ENCODE measurements at places on chromosomes 5 and 9.

DNA sequence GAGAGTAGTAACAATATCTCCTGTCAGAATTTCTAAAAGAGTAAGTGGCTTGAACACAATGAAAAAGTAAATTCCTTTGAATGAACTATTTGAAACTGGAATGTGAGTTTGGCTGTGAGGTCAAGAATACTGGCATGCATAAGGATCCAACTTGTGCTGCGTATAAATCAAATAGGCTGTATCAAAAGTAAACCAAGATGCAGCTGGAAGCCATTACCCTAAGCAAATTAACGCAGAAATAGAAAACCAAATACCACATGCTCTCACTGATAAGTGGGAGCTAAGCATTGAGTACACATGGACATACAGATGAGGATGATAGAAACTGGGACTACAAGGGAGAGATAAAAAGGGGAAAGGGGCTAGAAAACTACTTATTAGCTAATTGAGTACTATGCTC lies 24.0 kb upstream of the SRFBP1 start:
- no peak for DNase-seq

- DNase-seq: no peak
Measured at GRCh38 chr5:118236108-118236849, 752.1 kb downstream of the DTWD2 start.

DNA sequence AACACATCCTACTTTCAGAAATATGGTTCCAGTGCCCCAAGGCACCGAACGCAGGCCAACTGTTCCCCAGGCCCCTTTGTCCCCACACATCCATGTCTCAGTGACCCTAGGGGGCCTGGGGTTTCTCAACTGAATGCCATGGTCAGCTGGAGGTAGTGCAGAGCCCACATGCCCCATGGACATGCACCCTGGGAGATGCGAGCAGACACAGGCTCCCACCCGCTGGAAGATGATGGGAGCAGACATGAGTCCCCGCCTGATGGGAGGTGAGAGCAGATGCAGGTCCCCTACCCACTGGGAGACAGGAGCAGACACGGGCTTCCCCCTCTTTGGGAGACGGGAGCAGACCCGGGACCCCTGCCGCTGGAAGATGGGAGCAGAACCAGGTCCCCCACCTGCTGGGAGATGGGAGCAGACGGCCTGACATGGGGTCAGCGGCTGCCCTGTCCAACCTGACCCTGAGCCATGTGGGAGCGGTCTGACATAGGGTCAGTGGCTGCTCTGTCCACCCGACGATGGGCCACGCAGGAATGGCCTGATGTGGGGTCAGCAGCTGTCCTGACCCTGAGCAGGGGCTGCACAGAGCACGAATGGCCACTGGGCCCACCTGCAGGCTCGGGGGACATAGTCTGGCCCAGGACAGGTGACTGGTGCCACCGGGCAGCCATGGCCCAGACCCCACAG lies 18.4 kb downstream of the ZDHHC11B start:
- peak; percentile 43 for DNase-seq

GRCh38 chr5:152256580-152256979 lies 148.5 kb downstream of the NMUR2 start:
- no peak for DNase-seq

DNA sequence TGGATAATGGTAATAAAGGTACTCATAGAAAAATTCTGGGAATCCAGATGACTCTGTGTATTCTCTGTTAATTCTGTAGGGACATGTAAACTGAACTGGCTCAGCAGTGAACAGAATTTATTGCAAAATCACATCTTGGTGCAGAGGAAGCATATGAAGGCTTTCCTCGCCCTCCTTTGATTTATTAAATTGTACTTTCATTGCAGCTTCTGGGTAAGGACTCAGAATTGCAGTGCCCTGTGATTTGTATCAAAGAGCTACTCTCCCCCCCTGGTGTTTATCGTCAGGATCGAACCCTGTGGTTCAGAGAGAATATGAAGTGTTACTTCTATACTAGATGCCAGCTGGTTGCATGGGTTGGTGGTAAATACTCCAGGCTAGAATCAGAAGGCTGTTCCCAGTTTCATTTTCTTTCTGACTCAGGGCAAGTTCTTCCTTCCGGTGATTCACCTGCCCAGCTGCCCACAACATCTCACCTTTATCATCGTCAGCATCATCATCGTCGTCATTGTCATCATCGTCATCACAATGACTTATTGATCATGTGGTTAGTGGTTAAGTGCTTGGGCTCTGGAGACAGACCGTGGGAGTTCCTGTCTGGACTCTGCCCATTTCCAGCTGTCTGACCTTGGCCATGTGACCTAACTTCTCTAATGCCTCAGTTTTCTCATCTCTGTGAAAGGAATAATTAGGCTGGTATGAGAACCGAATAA lies 238.8 kb downstream of the ARHGAP26 start:
- DNase-seq: no peak

DNA sequence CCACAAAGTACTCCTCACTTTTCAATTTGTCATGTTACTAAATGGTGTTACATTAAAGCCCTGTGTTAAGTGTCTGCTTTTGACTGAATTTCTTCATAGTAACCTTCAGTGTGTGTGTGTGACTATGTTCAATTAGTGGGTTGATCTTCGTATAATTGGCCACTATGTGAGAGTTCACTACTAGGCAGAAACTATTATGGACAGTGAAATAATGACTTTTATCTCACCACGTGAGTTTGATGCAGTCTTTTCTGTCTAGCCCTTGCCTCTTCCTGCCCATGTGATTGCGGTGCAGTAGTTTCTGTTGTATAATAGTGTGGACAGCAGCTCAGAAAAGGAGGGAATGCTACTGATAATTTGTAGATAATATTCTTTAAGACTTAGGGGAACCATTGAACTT lies 1.8 kb upstream of the MAML1 start:
- DNase-seq: no peak

- no peak for DNase-seq
Measured at GRCh38 chr5:168234133-168234532, 57.3 kb upstream of the WWC1 start.

DNA sequence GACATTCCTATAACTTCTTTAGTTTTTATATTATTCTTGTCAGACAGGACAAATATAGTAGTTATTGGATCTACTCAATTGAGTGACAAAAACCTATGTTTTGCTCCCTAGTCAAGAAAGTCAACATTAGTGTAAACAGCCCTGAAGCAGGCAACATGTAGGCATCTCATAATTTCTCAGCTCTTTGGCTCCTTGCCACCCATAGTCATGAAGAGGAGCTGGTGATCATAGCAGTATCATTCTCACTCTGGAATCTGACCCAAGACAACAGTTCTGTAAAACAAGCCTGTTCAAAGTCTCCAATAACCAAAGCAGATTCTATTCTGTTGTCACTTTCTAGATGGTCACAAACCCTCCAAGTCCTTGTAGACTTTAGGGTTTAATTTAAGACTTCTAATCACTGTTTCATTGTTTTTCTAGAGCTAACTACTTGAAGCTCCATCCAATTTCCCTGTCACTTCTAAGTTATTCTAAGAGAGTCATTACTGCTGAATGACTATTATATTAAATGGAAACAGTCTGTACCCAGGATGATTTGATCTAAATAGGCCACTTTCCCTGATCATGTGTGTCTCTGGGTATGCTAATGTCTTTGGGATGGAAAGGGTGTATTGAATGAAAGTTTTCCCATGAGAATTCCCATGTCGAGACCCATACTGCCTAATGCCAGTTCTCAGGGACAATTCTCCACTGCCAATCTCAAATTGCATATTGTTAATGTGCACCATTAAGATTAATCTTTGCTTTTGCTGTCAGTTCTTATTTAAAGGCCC lies 533.3 kb downstream of the ACTL7B start:
- DNase-seq: no peak

GRCh38 chr9:115144706-115145105 lies 26.7 kb upstream of the TNC start:
- no peak for DNase-seq

DNA sequence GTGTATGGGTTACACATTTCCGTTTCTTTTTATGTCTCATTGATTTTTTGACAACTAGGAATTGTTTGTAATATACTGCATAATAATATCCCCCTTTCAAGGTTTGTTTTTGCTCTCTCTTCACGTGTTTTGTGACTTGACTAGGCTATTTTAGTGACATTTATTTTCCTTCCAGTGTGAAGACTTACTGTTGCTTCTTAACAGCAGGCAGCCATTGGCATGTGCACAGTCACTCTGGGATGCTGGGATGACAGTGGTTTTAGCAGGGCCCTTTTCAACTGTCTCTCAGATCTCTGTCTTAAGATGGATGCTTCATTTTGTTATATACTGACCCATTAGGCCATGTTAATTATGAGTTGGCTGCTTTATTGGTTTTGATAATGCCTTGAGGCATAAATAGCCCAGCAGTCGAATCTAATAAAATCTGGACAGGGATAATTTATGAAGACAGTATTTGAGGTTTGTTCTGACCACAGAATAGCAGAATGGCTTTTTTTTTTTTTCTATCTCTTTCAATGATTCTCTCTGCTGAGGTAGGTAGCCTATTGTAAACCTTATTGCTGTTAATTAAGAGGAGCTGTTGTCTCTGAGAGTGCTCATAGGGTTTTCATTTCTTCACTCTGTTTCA lies 536.0 kb downstream of the GABRG2 start:
- DNase-seq: no peak

GRCh38 chr5:16542236-16542635 lies 74.6 kb downstream of the RETREG1 start:
- no peak for DNase-seq

- no peak for DNase-seq
Measured at GRCh38 chr9:113427629-113428028, 17.1 kb downstream of the C9orf43 start.

GRCh38 chr9:134424818-134425217 lies 98.6 kb downstream of the RXRA start:
- DNase-seq: no peak
